Hematopoietic multipotent progenitor cell treated with erythropoietin and hydrocortisone succinate and interleukin-3 and kit ligand, for 8 days (in vitro differentiated cells): ENCODE measurements at places on chromosomes 2 and 18.

- DNase-seq = no peak
Observed at GRCh38 chr2:47653902-47654789, 128.8 kb upstream of the MSH6 start.

DNA sequence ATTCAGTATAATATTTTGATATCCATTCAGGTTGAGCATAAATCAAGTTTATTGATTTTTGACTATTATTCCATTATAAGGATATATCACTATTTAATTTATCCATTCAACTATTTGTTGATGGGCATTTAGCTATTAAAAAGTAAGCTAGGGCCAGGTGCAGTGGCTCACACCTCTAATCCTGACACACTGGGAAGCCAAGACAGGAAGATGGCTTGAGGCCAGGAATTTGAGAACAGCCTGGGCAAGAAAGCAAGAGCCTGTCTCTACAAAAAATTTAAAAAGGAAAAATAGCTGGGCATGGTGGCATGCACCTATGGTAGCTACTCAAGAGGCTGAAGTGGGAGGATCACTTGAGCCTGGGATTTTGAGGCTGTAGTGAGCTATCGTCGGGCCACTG lies 183.5 kb downstream of the HNMT start:
- no peak for DNase-seq

GRCh38 chr2:129895526-129896082 lies 83.9 kb upstream of the RAB6C start:
- no peak for DNase-seq

- DNase-seq = no peak
Observed at GRCh38 chr18:59700535-59700967, 3.3 kb upstream of the CCBE1 start.

- no peak for DNase-seq
Observed at GRCh38 chr2:44051593-44052347, 56.0 kb upstream of the LRPPRC start.
